ENCODE measurements at places on chromosomes 5 and 9. TPM values are rescaled to one million over a fixed set of nuclear protein-coding genes. Genes with fewer than 3 reads are reported as not detected.
A peak's percentile ranks its signal among the peaks of the same experiment; 100 is the strongest.

DNA sequence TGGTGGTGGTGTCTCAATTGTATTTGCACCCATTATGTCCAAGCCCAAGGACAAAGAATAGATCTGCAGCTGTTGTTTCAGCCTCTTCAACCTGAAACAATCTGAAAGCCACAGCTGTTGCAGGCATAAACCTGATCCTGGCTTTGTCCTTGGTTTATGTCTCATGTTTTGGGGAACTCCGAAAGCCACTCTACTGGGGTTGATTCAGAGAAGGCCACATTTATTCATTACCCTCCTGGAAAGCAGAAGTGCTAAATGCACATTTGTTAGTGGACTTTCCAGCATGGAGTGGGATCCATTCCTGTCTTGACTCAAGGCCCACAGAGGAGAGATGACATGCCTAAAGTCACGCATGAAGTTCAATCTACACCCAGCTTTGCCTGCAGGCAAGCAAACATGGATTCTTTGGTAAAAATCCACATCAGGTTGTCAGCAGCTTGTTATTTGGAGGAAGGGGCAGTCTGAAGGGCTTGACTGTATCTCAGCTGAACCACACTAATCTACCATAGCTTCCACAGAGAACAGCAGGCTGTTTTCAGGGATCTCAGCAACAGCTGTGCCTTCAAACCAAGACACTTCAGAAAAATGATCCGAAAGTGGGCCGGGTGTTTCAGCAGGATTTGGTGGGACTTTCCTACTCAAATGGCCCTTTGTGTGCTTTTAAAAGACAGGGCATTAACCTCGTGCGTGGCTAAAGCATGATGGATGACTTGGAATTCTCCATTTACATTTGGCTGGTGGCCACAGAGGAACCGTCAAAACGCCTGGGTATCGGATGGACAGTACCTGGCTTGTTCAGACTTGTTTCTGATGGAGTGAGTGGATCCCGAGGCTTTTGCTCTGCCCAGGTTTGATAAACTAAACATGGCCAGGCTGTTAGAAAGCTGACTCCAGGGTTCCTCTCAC, 36.2 kb upstream of the ADAM19 start:
- no peaks in the 10 kb centered on the region for H3K36me3 ChIP-seq
- H3K4me1 ChIP-seq = peaks cover 34% of the 10 kb centered on the region
- no peak for DNase-seq

DNA sequence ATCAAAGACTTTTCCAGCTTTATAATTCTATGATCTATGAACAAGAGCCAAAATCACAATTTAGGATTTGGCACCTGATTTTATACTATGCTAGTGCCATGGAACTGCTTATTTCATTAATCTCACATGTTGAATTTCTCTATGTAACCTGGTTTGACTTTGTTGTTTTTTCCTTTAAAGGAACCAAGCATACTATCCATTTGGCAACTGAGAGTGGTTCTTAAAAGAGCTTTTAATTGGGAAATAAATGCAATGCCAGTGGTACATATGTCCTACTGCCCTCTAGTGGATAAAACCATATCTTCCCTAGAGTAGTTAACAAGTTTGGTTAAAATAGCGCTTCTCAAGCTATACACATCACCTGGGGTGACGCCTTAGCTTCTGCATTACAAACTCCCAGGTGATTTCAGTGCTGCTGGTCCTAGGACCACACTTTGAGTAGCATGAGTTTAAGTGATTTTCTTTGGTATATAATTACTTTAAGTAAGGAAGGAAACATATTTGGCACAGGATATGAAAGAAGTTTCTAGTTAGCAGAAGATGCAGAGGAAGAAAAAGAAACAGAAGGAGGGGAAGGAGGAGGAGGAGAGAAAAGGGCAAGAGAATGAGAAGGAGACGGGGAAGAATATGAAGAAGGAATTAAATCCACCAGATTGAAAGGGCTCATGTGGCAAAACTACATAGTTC, 56.8 kb downstream of the FGF10 start:
- no peaks in the 10 kb centered on the region for H3K4me1 ChIP-seq
- no peak overlapping the region for H3K27ac ChIP-seq
- no peak overlapping the region for H3K4me3 ChIP-seq
- H3K27me3 ChIP-seq = peaks cover 4% of the 10 kb centered on the region

The PHF2 gene
- total RNA-seq = 38.5 TPM

DNA sequence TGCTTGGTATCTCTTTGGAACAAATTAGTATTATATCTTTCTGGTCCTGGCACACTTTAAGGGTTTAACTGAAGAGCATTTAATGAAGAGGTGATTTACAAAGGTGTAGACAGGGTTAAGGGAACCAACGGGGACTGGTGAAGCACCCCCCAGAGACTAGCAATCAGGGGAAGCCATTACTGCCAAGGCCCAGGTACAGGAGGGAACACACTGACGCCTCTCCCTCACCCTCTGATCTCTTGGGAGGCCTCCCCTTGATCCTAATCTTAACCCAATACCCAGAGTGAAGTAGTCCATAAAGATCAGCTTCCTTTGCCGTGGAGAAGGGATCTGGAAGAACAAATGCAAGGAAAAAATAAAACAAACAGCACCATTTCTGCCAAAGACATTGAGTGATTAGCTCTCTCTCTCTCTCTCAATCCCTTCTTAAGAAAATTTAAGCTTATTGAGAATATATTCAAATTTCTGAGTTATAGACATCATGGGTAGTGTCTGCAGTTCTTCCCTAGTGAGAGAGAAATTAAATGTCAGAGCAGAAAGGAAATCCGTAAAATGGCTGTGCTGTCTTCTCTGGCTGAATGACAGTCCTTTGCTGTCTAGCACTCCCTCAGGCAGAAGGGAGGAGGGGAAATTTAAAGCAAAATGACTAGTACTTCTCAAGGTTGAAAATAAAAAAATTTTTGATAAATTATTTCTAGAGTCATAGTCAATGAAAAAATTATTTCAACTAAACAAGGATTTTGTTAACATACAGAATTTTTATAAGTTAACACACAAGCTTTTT, 20.0 kb downstream of the F2R start:
- peak overlapping the region; percentile 32 for H3K27ac ChIP-seq
- peaks cover 10% of the 10 kb centered on the region for H3K4me1 ChIP-seq
- H3K4me3 ChIP-seq = no peak overlapping the region
- H3K27me3 ChIP-seq = no peaks in the 10 kb centered on the region
- peaks cover 20% of the 10 kb centered on the region for H3K36me3 ChIP-seq

The URM1 gene
- total RNA-seq = 46.6 TPM

- H3K4me3 ChIP-seq = no peak within 1 kb of the TSS
- no peaks in the 10 kb centered on the region for H3K36me3 ChIP-seq
- no peak for DNase-seq
- H3K4me1 ChIP-seq = peaks cover 3% of the 10 kb centered on the region
- H3K27ac ChIP-seq = no peak within 1 kb of the TSS
Measured at GRCh38 chr9:25678147-25678666, at the start of gene TUSC1. TSS of gene TUSC1 (minus strand) at chr9:25678444. CDS start at chr9:25678312, 132 bp downstream.

- H3K36me3 ChIP-seq = no peaks in the 10 kb centered on the region
- peak overlapping the region; percentile 85 for H3K27ac ChIP-seq
- no peaks in the 10 kb centered on the region for H3K27me3 ChIP-seq
- peaks cover 21% of the 10 kb centered on the region for H3K4me1 ChIP-seq
Measured at GRCh38 chr9:111661802-111662521, 557 bp downstream of the GNG10 start.

Measured in mesothelial cell of epicardium (in vitro differentiated cells).